ENCODE measurements at places on chromosomes 7 and 10. TPM values are rescaled to one million over a fixed set of nuclear protein-coding genes. Genes with fewer than 3 reads are reported as not detected.

SERPINE1 gene
- total RNA-seq: 160 TPM

WNT8B gene
- not detected for total RNA-seq

ANXA8L1 gene
- 3.3 TPM for total RNA-seq

TAS2R3 gene
- 0.35 TPM for total RNA-seq

SYT15 gene
- total RNA-seq: 0.14 TPM

RAB18 gene
- 30.3 TPM for total RNA-seq

GPR158 gene
- not detected for total RNA-seq

PALD1 gene
- 3.5 TPM for total RNA-seq

C10orf90 gene
- total RNA-seq: not detected

KIAA1217 gene
- 20.2 TPM for total RNA-seq

NAT16 gene
- total RNA-seq: 0.12 TPM

ZNF727 gene
- not detected for total RNA-seq

IDE gene
- 24.8 TPM for total RNA-seq

RADIL gene
- 2.4 TPM for total RNA-seq

MYPN gene
- total RNA-seq: 0.36 TPM

ASB10 gene
- not detected for total RNA-seq

CALHM1 gene
- not detected for total RNA-seq

PNLIPRP1 gene
- total RNA-seq: not detected

ANKRD2 gene
- total RNA-seq: 6.8 TPM

FAM107B gene
- total RNA-seq: 46.0 TPM

WNT16 gene
- total RNA-seq: not detected

GIMAP4 gene
- not detected for total RNA-seq

SPDYE1 gene
- total RNA-seq: not detected

BEND7 gene
- 25.9 TPM for total RNA-seq

TRIM73 gene
- 0.14 TPM for total RNA-seq

AKR1B1 gene
- 134 TPM for total RNA-seq

UTF1 gene
- not detected for total RNA-seq

CALY gene
- 1.5 TPM for total RNA-seq

FXYD4 gene
- total RNA-seq: not detected

TLX1 gene
- not detected for total RNA-seq

PROSER2 gene
- total RNA-seq: 91.6 TPM

AS3MT gene
- total RNA-seq: 10.7 TPM

ZNF25 gene
- 2.5 TPM for total RNA-seq

TSPAN33 gene
- total RNA-seq: 14.3 TPM

FGL2 gene
- total RNA-seq: not detected

H2BK1 gene
- total RNA-seq: not detected

VAX1 gene
- total RNA-seq: not detected

AHR gene
- 53.6 TPM for total RNA-seq

SPDYE9 gene
- total RNA-seq: not detected

SMO gene
- total RNA-seq: 25.5 TPM

TUBAL3 gene
- not detected for total RNA-seq

PNLIPRP2 gene
- total RNA-seq: not detected

CADPS2 gene
- total RNA-seq: 5.6 TPM

PAPSS2 gene
- total RNA-seq: 24.4 TPM

SLC13A1 gene
- total RNA-seq: not detected

GPRIN2 gene
- total RNA-seq: 9.1 TPM
